Heart right ventricle (tissue), 16 donors: ENCODE measurements at places on chromosomes 1 and 21. TPM values are rescaled to one million over a fixed set of nuclear protein-coding genes. Genes with fewer than 3 reads are reported as not detected.

DNA sequence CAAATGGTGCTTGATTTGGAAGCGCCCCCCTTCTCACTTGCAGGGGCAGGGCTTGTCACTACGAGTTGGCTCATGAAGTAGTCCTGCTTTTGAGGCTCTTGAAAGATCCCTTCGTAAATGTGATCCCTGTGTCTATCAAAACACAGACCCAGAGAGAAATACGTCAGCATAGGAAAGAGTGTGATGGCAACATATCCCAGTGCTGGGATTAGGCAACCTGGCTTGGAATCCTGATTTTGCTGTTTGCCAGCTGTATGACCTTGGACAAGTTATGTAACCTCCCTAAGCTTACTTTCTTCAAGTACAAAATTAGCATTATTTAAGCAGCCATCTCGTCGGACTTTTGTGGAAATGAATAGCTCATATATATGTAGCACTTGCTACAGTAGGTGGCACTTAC lies 228.4 kb downstream of the ATG4C start:
- H3K27me3 ChIP-seq = no peaks in the 10 kb centered on the region
- H3K4me1 ChIP-seq = no peaks in the 10 kb centered on the region
- H3K27ac ChIP-seq = no peak overlapping the region
- H3K36me3 ChIP-seq = no peaks in the 10 kb centered on the region

GRCh38 chr1:158105352-158106095 lies 75.2 kb upstream of the CD1D start:
- no peak overlapping the region for H3K4me3 ChIP-seq
- no peak overlapping the region for H3K27ac ChIP-seq
- H3K36me3 ChIP-seq = no peaks in the 10 kb centered on the region
- H3K27me3 ChIP-seq = peaks cover 3% of the 10 kb centered on the region

DNA sequence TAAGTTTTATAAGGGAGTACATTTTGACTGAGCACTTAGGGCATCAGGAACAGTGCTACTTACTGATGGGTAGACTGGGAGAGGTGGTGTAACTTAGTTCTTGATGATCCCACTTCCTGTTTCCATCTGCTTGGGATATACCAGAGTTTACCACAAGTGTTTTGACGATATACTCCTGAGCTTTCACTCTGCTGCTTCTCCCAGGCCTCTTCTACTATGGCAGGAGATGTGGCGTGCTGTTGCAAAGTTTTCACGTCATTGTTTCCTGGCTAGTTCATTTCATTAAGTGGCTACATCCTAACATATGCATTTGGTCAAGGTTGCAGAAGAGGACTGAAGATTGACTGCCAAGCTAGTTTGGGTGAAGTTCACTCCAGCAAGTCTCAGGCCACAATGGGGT lies 41.3 kb upstream of the LAMC2 start:
- peaks cover 9% of the 10 kb centered on the region for H3K4me1 ChIP-seq
- no peaks in the 10 kb centered on the region for H3K36me3 ChIP-seq
- no peak overlapping the region for H3K27ac ChIP-seq

The ALX3 gene
- not detected for total RNA-seq

The ZNF593OS gene
- not detected for total RNA-seq
